Left kidney (tissue), 8 donors: ENCODE measurements at places on chromosomes 4 and X. TPM values are rescaled to one million over a fixed set of nuclear protein-coding genes. Genes with fewer than 3 reads are reported as not detected.

Gene ZFP92
- 0.80 TPM for polyA plus RNA-seq

DNA sequence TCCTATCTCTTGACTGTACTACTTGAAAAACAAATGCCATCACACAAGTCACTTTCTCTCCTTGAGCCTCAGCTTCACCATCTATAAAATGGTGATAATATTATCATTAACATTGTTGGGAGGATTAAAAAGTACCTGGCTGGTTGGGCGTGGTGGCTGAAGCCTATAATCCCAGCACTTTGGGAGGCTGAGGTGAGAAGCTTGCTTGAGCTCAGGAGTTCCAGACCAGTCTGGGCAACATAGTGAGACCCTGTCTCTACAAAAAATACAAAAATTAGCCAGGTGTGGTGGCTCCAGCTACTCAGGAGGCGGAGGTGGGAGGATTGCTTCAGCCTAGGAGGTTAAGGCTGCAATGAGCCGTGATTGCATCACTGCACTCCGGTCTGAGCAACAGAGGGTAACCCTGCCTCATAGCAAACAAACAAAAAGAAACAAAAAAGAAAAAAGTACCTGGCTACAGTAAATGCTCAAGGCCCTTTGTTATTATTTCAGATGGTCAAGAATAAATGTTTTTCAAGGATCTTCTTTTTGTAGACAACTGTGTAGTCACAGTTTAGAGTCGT, 120.3 kb downstream of the CHRNA9 start:
- no peak for DNase-seq

DNA sequence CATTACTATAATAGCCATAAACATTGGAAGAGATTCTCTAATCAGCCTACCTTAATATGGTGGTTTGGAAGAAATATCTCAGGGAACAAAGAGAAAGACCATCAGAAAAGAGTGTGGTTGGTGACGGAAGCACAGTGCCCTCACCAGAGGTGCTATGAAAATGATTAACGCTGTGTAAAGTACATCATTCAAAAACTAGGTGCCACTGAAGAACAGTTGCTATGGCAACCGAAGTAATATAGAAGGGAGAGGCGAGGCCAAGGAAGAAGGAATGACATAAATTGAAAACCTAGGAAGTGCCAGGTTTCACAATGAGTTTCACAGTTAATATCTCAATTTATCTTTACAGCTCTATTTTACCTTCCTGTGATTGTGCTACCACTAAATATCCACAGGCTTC, 57.0 kb upstream of the ARSJ start:
- no peak for DNase-seq

GRCh38 chr4:181202240-181202639, 1041.0 kb upstream of the TENM3 start:
- DNase-seq: no peak

GRCh38 chrX:123424546-123424945, 240.5 kb downstream of the GRIA3 start:
- no peak for DNase-seq
